GM23248 (cell line): ENCODE measurements at places on chromosomes 7 and 10.

DNA sequence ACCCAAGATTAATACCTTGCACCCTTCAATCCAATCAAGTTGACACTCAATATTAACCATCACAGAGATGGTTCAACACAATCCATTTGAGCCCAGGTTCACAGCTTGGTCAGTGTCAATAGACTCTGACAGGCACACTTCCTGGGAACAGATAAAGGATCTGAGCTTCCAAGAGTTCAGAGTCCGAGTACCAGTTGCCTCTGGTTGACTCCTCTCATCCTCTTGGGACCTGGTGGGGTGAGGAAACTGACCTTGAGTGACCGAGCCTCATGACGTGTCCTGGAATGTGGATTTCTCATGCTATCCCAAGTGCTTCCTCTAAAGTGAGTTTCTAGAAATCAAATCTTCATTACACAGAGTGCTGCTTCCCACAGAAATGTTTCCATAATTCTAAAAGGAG lies 162.0 kb downstream of the CYP26A1 start:
- DNase-seq, result peak; percentile 80

GRCh38 chr7:78039790-78040776 lies 241.5 kb downstream of the PHTF2 start:
- DNase-seq, result peak; percentile 26

DNA sequence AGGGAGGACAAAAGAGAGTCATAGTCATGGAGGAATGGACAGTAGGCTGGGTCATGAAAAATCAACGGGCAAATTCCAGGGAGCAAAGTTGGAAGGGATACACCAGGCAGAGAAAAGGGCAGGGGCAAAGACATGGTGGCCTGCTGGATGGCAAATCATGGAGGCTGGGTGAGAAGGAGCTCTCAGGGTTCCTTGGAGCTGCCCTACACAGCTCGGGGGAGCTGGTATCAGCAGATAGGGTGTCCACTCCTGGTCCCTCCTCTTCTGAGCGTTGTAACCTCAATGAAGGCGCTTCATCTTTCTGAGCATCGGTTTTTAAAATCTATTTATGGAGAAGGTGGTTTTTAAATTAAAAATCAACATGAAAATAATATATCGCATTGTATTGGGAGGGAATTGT lies 27.9 kb upstream of the EIF5AL1 start:
- DNase-seq, result no peak

DNA sequence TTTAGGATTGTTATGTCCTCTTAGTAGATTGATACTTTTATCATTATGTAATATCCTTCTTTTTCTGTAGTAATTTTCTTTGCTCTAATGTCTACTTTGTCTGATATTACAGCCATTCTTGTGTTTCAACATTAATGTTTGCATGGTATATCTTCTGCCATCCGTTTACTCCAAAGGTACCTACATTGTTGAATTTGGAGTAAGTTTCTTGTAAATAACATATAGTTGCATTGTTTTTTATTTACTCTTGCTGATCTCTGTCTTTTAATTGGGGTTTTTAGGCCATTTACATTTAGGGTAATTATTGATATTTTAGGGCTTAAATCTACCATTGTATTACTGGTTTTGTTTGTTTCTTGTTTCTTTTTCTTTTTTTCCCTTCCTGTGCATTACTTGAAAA lies 100.1 kb downstream of the STK31 start:
- DNase-seq, result no peak

- no peak for DNase-seq
Observed at GRCh38 chr7:38655833-38656774, 24.9 kb upstream of the AMPH start.

DNA sequence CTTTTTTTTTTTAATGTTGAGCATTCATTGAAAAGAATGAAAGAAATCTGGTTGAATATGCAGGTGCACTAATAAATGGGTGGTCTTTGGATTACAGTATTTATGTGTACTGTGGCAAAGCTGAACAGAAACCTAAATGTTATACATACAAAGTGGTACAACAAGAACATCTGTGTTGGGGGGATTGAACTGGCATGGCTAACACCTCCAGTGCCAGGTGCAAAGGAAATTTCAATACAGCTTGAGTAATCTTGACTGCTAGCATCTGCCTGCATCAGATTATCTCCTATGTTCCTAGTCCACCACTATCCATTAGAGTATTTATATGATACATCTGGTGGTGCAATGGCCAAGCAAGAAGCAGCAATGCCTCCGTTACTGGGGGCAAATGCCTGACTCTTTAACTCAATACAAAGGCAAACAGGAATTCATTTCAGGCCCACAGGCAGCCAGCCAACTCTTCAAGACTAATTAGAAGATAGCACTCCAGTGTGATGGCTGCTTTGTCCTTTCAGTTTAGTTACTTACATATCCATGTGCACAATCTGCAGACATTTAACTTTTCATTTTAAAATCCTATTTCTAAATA lies 220.5 kb upstream of the ETV1 start:
- no peak for DNase-seq

GRCh38 chr7:7976677-7977076 lies 8.1 kb downstream of the GLCCI1 start:
- DNase-seq, result no peak
